ENCODE measurements at places on chromosomes 2 and 18.

GRCh38 chr18:21960189-21960588 lies 209.2 kb upstream of the GATA6 start:
- no peak for DNase-seq

GRCh38 chr2:60717691-60718090 lies 38.4 kb upstream of the PAPOLG start:
- DNase-seq, result no peak

DNA sequence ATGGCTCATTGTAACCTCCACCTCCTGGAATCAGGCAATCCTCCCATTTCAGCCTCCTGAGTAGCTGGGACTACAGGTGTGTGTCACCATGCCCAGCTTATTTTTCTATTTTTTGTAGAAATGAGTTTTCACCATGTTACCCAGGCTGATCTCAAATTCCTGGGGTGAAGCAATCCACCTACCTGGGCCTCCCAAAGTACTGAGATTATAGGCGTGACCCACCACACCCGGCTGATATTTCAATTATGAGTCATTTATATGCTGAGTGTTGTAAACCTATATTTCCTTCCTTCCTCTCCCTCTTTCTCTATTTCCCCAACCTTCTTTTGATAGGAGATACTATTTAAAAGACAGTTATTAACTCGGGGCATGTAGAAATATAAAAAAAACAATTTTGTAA lies 469.6 kb upstream of the ID2 start:
- DNase-seq, result no peak

DNA sequence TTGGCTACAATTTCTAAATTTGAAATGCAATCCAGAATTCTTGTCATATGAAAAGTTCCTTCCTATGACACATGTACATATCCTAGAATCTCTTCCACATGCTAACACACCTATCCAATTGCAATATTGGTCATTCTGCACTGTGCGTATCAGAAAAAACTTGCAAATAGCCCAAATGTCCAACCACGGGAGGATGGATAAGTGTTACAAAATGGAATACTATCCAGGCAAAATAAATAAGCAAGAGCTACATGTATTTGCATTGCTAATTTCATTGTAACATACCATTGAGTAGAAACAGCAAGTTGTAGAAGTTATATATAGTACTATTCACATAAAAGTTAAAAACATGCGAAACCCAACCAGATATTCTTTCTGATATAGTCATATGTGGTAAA lies 15.6 kb upstream of the RHOB start:
- DNase-seq, result no peak

DNA sequence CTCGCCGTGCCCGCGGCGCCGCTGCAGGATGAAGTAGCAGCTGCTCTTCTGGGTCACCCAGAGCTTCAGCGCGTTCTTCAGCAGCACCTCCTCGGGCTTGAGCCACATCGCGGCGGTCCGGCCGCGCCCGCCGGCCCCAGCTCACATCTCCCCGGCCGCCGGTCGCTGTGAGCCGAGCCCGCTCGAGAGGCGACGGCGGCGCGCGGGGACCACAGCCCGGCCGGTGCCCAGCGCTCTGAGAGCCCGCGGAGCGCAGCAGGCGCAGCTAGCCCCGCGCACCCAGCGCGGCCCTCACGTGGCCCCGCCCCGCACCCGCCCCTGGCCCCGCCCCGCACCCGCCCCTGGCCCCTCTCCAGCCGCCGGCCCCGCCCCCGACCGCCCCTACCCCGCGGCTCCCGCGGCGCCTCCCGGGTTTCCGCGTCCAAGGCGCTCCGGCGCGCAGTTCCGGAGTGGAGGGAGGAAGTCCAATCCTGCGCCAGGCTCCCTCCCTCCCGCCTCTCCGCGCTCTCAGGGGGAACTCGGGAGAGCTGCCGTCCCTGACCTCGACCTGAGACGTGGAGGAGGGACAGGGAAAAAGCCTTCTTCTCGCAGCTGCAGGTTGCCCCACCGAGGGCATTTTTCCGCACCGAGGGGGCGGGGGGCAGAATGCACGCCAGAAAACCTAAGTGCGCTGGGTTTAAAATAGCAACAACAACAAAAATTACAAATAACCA lies at the start of gene TBC1D8:
TBC1D8 (minus strand) TSS at position 237 of the 713 bp plus-strand sequence; CDS start at position 108, 129 bp downstream.
- peak; percentile 40 for DNase-seq

DNA sequence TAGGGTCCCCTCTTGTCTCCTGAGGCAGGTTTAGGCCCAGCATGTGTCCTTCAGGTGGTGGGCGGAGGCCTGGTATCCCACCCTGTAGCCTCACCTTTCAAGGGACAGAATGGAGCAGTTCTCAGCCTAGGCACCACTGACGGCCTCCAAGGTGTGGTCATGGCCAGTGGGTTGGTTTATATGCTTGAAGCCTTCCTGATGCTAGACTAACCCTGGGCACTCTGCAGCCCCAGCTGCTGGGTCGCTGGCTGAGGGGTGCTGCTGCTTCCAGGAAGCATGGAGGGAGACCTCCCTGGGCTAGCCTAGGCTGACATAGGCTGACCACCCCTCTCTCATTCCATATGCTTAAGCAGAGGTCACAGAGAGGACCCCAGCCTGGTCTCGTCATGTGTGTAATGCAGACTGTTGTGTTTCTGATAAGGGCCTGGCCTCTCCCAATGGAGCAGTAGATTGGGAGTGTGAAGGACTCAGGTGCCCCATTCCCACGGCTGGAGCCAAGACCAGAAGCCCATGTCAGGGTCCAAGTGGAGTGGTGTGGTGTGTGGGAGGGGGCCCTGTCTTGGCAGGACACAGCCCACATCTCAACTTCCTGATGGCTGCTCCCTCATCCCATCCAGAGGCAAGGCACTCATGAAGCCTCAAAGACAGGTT lies 206.6 kb downstream of the DYSF start:
- no peak for DNase-seq

DNA sequence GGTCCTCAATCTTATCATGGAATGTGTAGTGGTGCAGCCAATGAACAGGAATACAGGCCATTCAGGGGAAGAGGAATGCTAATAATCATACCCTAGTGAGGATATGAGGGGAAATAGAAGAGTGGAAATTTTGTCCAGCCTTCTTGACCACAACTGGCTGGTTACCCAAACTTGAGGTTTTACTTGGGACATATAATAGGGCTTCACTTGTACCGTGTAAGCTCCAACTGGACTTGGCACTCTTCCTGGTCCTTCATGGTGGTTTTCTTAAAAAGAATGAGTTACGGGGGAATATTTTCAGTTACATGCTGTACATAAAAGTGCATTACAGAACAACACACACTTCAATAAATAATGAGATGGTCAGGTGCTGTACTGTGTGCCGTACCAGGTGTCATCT lies 234.9 kb upstream of the RASGRP3 start:
- no peak for DNase-seq

DNA sequence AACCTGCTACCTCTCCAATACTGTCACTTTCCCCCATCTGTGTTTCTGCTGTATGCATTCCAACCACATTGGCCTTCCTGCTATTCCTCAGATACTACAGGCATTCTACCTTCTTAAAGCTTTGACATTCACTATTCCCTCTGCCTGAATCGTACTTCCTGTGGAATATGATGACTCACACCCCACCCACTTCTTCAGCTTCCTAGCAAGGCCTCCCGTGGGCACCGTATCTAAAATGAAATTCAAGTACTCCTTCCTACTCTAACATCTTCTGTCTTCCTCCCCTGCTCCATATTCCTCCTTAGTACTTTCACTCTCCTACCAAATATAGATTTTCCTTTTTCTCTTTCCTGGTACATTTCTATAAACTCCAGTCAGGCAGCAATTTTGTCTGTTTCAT lies 710.4 kb downstream of the RNF144A start:
- no peak for DNase-seq

- no peak for DNase-seq
These were observed 1.2 kb upstream of the CCNT2 start for GRCh38 chr2:134917360-134917865.

GRCh38 chr18:23609390-23610023 lies 23.2 kb upstream of the NPC1 start:
- DNase-seq, result no peak

GRCh38 chr2:115939902-115940301 lies 1497.5 kb downstream of the DPP10 start:
- no peak for DNase-seq

DNA sequence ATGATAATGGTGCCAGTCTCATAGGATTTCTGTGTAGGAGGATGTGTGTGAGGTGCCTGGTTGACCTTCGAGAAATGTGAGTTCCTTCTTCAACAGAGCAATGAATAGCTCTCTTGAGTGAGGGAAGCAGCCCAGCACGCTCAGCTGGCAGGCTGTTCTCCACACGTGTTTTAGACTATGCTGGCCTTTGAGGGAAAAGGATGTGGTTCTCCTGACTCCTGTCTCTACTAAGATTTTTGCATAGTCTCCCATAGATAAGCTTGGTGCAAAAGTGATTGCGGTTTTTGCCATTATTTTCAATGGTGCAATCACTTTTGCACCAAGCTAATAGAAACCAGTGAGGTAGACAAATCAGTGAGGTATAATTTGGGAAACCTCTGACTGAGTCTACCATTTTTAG lies 284.1 kb downstream of the SLC4A3 start:
- DNase-seq, result no peak

GRCh38 chr2:222671259-222672067 lies at the start of gene MOGAT1:
MOGAT1 (plus strand) TSS chr2:222671658; CDS start chr2:222671786, 128 bp downstream.
- no peak for DNase-seq

- no peak for DNase-seq
These were observed 11.9 kb downstream of the NGEF start for GRCh38 chr2:233000886-233001750.

DNA sequence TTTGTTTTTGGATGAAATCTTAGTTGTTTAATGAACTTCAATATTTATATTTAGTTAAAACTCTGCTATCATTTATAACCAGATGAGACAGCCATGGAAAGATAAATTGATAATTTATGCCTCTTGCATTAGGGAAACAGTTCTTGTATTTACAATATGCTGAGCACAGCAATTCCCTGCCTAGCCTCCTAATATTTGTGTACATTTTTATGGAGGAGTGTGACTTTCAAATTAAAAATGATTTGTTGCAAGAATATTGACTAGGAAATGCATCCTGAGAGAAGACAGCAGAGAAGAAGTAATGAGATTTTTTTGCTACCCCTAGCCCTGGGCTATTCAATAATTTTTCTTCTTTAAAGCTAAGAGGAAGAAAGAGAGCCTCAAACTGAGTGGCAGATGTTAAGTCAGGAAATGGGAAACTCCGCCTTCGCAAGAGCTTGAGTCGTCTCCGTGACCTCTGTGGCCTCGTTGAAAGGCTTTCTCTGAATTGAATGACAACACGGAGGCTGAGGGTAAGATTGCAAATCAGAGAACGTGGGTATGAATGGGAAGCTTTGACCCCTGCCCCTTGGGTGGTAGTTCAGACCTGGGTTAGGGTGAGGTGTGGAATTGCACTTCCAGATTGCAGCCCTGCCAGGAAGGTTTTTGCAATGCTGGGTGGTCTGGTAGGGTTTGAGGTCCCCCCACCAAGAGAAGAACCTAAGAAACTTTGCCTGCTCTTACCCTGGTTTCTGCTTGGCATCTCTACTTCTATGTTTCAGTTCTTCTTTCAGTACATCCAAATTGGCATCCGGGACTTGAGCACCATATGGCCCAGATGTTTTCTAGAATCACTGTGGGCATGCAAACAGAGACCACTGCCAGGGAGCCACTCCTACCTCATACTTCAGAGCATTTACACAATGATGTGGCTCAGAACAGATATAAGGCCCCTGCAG lies 210.3 kb upstream of the RBMS1 start:
- peak; percentile 53 for DNase-seq

DNA sequence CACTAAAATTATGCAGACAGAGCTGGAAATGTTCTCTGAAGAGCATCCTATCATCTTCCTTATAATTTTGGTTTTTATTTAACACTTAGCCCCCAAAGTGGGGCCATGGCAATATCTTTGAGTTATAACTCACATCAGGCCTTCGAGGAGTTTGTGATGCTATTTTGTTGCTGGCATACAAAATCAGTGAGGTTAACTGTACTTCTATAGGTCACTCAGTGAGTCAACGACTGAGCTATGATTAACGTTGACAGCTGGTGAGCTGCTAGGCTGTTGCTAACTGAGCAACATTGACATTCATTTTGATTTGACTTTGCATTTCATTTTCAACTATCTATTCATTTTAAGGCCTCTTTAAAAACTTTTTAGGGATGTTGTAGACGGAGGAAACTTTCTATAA lies 50.0 kb downstream of the GPD2 start:
- no peak for DNase-seq

- DNase-seq, result no peak
These were observed 11.4 kb upstream of the SLC35F6 start for GRCh38 chr2:26752656-26753055.

DNA sequence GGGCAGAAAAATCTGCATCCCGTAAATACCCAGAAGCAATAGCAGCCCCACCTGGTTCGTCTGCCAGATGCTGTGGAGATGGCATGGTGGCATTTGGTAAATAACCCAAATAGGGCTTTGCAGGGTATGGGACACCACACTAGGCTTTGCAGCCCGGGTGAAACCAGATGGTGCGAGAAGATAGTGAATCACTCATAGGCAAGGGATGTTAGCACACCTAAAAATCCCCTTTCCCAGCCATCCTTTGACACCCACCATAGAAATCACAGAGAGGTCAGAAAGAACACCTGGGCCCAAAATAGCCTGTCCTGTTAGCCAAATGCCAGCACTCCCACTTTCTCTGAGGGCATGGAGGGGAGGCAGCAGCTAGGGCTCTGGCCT lies 47.6 kb downstream of the BCL11A start:
- DNase-seq, result no peak

- DNase-seq, result no peak
These were observed 232.4 kb downstream of the CD226 start for GRCh38 chr18:69715191-69715795.
